ENCODE measurements at places on chromosomes 6 and 20.

- no peak for DNase-seq
Measured at GRCh38 chr6:8420031-8420588, 15.2 kb downstream of the SLC35B3 start.

DNA sequence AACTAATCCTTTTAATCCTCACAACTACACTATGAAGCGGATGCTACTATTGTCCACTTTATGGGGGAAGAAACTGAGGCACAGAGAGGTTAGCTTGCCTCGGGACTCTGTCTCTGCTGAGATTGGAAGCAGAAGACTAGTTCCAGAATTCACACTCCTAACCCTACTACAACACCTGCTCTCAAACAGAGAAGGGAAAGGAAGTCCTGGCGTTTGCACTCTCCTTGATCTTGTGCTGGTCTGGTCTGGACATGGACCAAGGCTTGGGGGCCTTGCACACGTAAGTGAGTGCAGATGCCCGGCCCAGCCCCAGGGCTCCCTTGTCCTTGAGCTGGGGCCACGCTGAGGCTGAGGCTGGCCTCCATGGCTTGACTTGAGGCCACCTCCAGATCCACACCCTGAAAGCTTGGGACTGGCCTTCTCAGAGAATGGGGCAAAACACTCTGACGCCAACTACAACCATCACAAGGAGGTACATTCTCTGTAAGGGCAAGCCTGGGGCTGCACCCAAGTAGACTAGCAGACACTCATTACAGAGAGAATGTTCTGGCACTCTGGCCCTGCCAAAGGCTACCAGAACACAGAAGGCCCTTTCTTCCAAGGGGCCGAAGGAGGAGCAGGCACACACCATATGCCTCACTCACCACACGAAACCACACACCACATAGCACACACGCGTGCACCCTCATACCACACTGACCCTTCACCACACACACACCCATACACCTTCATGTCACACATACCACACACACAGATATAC, 33.3 kb upstream of the EZR start:
- no peak for DNase-seq

- DNase-seq: no peak
Measured at GRCh38 chr20:23752019-23752418, 1.3 kb upstream of the CST1 start.

GRCh38 chr20:36591281-36591680, 14.3 kb upstream of the RAB5IF start:
- no peak for DNase-seq

GRCh38 chr20:62133051-62133845, 9.9 kb downstream of the PSMA7 start:
- DNase-seq: no peak

DNA sequence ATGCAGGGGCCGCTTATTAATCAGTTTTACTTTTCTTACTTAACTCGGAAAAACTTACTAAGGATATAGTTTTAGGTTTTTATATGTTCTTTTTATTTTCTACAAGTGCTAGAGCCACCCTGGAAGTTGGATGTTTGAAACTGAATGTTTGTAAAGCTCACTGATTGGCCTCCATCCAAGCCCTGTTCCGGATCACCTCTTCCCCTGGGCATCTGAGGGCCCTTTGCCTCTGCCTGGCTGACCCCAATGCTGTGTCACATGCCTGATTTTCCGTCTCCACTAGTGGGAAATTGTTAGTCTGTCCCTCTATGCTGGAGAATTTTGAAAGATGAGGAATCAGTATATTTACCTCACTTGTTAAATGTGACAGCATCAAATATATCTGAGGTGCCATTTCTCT, 79.3 kb downstream of the SLC35F1 start:
- no peak for DNase-seq

DNA sequence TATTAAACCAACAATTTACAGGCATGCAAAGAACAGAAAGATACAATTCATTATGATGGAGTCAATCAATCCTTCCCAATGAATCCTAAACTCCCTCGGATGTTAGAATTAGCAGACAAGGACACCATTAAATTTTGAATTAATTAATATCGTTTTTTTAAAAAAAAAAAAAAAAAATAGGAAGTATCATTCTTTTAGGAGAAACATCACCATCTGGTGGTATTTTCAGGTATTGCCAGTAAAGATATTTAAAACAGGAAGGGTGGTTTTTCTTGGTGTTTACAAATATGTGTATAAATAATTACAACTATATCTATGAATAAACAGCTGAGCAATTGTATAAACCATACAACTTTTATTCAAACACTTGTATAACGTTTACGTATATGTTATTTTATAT, 564.4 kb downstream of the HAO1 start:
- no peak for DNase-seq

- DNase-seq: no peak
Measured at GRCh38 chr6:5968817-5969734, 37.6 kb downstream of the NRN1 start.

DNA sequence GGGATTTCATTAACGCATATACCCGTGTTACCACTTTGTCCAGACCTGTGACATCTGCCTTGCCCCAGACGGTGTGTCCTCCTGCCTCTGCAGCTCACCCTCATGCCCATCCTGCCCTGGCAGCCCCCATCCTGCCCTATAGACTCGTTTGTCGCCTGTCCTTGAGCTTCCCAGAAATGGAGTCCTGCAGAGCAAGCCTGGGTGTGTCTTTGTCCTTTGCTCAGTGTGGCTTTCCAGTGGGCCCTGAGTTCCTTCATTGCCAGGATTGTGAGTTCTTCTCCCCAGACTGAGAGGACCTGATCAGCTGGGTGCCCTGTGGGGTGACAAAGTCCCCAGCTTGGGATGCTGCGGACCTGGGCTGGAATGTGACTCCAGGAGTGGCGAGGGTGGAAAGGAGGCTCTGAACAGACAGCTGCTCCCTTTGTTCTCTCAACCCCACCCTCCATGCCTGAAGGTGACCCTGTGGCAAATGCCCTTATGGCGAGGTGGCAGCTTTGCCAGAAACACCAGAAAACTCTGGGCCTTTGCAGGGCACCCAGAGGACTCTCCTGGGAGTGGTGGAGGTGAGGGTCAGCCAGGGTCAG, 2.4 kb upstream of the CST3 start:
- no peak for DNase-seq

- no peak for DNase-seq
Measured at GRCh38 chr6:25706314-25707014, 48.1 kb upstream of the SLC17A4 start.

GRCh38 chr20:51800872-51801121, 1.5 kb downstream of the SALL4 start:
- DNase-seq: no peak

DNA sequence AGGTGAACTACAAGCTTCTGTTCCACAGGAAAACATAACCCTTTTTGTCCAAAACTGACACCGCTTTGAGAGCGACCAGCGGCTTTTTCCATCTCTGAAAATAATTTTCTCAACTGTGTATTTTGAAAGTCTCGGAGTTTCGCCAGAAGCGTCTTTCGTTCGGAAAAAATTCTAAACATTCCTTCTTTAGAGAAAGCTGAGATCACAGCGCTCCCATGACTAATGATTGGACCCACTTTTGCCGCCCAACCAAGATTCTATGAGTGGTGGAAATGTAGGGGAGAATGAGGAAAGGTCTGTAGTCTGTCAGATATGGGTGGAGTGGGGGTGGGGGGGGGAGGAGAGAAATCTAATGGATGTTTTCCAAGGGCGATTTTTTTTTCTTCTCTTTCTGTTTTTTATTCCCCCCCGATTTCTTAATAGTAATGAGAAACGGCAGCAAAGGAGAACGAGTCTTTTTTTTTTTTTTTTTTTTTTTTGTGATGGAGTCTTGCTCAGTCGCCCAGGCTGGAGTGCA, 189.3 kb downstream of the TRIM27 start:
- DNase-seq: no peak

GRCh38 chr6:168206186-168206585, 113.4 kb downstream of the DACT2 start:
- DNase-seq: no peak
